A549 treated with CORT108297 at 1 μM for 4 hours (cell line): ENCODE measurements at places on chromosomes 7 and 10. TPM values are rescaled to one million over a fixed set of nuclear protein-coding genes. Genes with fewer than 3 reads are reported as not detected.

Gene MINDY4
- total RNA-seq, result 2.8 to 3.1 TPM (median 2.9 TPM) in 5 replicates

Gene C10orf53
- total RNA-seq, result not detected in 5 replicates

Gene CFAP43
- 0.17 to 0.30 TPM (median 0.30 TPM) in 5 replicates for total RNA-seq

Gene NOS3
- 0.22 to 0.65 TPM (median 0.42 TPM) in 5 replicates for total RNA-seq

Gene OR6V1
- not detected in 5 replicates for total RNA-seq

Gene CALY
- 0.54 to 1.5 TPM (median 0.81 TPM) in 5 replicates for total RNA-seq

Gene CFAP46
- 1.0 to 1.9 TPM (median 1.5 TPM) in 5 replicates for total RNA-seq

Gene SORCS1
- total RNA-seq, result not detected in 5 replicates

Gene NRAP
- total RNA-seq, result 0.01 TPM in 1 of 5 replicates, not detected in the others

Gene C10orf67
- total RNA-seq, result 0.05 to 0.17 TPM (median 0.06 TPM) in 5 replicates

Gene PLCE1
- total RNA-seq, result 4.3 to 5.8 TPM (median 5.2 TPM) in 5 replicates

Gene POLR3A
- total RNA-seq, result 13.0 to 14.8 TPM (median 14.0 TPM) in 5 replicates

Gene PNLIP
- not detected in 5 replicates for total RNA-seq

Gene LBX1
- total RNA-seq, result not detected in 5 replicates

Gene GIMAP7
- not detected in 5 replicates for total RNA-seq

Gene SORBS1
- 0.36 to 0.69 TPM (median 0.47 TPM) in 5 replicates for total RNA-seq

Gene PTPN20
- 3.8 to 5.4 TPM (median 4.3 TPM) in 5 replicates for total RNA-seq
